ENCODE measurements at places on chromosomes 1 and 21. TPM values are rescaled to one million over a fixed set of nuclear protein-coding genes. Genes with fewer than 3 reads are reported as not detected.

KIAA0040 gene
- 0.14 TPM for total RNA-seq

OR2T11 gene
- not detected for total RNA-seq

CA6 gene
- total RNA-seq, result not detected

LYPD8 gene
- total RNA-seq, result 0.14 TPM

PLCH2 gene
- total RNA-seq, result 0.14 TPM

SYPL2 gene
- 0.46 TPM for total RNA-seq

CD1D gene
- 8.0 TPM for total RNA-seq

CA14 gene
- total RNA-seq, result not detected

VAV3 gene
- under 0.01 TPM for total RNA-seq

TEKT2 gene
- 0.09 TPM for total RNA-seq

PDXK gene
- total RNA-seq, result 230 TPM

BTBD8 gene
- 6.8 TPM for total RNA-seq
